ENCODE measurements at places on chromosomes 6 and 20.

- no peak for DNase-seq
Measured at GRCh38 chr6:14802514-14803160, 443.2 kb upstream of the JARID2 start.

DNA sequence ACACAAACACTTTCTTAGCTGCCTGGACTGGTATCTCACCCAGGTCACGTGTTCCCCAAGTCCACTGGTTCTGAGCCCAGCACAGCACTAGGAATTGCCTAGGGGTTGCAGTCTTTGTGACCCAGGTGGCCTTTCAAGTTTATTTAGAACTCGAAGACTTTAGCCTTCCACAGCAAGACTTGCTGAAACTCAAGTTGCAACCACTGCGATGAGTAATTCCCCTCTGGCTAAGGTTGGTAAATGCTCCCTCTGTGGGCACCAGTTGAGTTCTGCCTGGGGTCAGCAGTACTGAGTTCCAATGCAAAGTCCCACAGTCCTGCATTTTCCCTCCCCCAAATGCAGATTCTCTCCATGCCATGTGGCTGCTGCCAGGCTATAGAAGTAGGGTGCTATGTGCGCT lies 77.6 kb upstream of the MOCS1 start:
- no peak for DNase-seq

DNA sequence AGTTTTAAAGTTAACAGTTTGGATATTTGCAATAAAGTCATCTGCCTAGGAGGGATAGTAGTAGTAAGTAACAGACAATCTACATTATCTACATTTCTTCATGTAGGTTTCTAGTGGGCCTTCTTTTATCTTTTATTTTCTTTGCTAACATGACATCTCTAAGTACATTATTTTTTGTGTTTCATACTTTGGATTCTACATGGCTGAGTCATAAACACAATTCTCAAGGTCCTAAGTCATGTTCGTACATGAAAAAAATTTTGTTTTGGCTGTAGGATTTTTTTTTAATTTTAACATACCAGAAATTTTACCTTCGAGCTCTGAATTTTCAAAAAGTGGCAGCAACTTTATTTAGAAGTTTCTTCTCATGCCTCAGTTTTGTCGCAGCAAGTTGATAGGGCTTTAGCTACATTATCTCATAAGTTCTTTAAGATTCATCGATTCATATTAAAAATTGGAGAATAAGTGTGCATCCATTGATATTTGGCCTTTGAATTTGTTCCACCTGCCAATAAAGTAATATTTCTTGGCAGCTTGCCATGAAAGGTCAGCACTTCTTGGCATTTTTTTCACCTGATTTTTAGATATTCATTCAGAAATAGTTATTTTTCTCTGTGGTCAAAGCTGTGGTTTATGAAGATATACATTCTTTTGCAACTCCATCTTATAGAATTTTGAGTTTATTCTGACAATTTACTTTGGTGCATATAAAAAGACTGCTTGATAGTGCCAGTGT lies 146.2 kb downstream of the GRIK2 start:
- DNase-seq, result no peak

DNA sequence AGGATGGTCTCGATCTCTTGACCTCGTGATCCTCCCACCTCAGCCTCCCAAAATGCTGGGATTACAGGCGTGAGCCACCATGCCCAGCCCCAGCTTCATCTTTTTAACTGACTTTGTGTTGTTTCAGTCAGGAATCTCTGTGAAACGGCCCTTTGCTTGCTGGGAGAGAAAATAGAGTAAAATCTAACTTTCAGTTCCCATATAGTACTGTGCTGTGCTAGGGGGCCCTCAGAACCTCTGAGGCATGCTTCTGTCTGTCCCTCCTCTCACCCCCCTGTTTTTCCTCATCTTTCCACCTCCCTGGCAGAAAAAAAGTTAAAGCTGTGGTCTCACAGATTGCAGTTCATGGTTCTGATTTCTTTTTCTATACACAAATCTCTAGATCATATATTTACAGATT lies 48.4 kb downstream of the LRP11 start:
- DNase-seq, result no peak

DNA sequence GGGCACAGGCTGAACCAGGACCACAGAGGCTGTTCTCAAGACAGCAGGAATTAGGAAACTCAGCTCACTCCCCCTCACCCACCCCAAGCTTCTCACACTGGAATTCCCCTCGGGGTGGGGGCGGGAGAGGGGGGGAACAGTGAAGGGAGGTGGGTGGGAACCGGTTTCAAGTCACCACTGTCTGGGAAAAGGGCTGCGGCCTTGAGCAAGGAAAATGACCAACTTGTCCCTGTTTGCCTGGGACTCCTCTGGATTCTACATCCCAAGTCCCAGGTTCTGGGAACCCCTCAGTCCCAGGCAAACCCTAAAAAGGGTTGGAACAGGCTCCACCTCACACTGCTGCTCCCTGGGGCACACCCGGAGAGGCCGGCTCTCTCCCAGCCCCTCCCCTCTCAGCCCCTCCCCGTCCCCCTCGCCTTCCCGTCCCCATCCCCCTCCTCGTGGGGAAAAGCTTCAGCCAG lies 230.7 kb downstream of the TFAP2C start:
- DNase-seq, result peak; percentile 75

DNA sequence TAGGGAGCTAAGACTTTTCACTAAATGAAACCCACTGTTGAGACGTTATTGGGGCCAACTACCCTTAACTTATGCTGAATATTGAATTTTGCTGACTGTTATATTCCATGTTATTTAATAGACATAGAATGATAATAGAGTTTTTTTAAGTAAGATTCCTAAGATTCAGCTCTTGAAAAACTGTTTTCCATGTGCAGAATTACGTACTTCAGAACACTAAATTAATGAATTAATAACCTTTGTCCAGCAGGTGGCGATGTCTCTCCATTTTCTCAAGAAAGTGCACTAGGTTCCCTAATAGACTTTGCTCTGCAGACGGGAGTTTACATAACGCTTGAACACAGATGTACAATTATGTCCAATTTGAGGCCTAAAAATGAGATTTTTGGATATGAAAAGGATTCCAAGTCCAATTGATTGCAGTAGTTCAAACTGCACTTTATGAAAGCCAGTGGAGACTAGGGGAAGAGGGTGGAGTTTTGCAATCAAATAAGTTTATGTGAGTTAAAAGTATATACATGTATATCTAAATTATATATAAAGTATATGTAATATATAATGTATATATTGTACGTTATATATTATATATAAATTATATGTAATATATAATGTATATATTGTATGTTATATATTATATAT lies 282.1 kb downstream of the UST start:
- no peak for DNase-seq

DNA sequence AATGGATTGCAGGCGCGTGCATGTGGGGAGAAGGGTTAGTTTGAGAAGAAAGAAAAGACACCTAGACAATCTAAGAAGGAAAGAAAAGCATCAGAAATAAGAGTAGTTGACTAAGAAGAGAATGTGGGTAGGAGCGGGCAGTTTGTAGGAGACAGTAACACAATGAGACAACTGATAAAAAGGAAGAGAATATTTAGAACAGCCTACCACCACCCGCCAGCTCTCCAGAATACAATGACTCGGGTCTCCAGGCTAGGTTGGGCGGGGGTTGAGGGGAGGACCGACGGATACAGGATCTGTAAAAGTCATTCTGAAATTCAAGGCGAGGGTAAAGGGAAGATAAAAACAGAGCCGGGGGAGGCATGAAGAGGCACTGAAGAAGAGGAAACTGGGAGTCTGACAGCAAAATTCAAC lies 712 bp downstream of the ABHD16A start:
- DNase-seq, result no peak

DNA sequence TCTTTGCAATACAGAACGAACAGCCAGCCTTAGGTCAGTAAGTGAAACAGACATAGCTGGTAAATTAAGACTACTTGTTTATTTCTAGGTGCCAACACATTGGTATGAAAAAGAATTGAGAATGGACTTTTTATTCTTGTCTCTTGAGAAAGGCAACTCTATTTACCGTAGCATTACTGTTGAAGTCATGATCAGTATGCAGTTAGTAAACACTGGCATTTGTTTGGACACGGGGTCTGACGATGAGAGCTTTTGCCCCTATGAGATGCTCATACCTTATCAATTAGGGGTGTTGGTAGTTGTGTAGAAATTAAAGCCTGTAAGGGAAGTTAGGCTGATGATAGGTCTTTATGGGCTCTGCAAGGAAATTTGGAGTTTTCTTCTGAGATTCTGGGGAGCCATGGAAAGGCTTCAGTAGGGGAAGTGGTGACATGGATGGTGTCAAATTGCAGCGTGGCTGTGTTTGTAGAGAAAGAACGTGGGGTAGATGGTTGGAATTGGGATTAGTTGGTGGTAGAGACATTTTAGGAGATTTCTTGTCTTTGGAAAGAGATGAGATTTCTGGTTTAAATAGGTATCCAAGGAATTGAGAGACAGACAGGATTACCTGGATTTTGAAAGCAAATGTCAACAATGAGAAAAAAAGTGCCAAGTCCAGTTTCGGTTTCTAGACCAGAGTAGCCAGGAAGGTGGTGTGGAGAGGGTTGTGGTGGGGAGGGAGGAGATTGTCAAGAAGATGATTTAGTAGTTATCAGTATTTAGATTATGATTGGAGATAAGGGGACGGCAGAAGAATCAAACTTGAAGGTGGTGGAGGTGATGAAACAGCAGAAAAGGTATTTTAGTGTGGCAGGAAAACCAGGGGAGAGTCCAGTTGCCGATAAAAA lies 116.6 kb downstream of the JARID2 start:
- no peak for DNase-seq

DNA sequence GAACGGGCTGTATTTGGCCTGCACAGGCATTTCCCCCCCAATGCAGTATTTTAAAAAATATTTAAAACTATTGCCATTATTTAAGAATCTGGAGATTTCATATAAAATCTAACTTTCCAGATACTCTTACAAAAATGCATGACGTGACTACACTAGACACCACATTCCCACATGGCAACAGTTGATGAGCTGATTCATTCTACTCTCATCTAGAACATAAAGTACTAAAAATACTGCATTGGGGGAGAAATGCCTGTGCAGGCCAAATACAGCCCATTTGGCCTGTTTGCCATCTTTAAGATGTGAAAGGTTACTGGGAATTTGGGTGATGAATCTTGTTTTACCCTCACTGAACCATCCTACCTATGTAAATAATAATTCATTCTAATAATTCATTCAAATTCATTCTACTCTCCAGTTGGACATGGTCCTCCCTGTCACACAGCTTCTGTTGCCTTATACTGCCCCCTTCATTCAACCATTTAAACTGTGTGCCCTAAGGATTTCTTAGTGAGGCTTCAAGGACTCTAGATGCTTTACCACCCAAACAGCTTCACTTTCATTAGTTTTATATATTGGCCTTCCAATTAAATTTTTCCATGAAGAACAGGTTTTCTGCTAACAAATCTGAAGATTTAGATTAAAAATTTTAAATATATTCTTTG lies 6.9 kb upstream of the ZSCAN16 start:
- DNase-seq, result no peak

DNA sequence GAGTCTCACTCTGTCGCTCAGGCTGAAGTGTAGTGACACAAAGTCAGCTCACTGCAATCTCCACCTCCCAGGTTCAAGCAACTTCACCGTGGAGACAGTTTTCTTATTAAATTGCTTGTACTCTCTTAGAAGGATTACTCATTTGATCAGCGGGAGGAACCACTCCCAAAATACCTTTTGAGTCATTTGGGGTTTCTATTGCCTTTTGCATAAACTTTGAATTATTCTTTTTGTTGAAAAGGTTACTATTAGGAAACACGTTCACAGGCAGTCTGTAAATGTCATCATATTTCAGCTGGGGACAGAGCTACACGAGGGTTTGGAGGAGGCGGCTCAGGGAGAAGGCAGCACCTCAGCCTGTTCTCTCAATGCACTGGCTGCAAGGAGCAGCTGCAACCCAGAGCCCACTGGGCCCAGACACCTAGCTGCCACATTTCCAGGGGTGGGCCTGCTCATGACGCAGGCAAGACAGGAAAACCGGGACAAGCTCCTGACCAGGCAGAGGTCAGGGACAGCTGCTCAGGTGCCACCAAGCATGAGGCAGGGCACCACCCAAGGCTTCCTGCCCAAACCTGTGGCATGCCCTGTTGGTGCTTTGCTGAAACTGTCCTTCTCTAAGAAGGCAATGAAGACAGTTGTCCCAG lies 205.9 kb downstream of the BMP7 start:
- DNase-seq, result no peak

DNA sequence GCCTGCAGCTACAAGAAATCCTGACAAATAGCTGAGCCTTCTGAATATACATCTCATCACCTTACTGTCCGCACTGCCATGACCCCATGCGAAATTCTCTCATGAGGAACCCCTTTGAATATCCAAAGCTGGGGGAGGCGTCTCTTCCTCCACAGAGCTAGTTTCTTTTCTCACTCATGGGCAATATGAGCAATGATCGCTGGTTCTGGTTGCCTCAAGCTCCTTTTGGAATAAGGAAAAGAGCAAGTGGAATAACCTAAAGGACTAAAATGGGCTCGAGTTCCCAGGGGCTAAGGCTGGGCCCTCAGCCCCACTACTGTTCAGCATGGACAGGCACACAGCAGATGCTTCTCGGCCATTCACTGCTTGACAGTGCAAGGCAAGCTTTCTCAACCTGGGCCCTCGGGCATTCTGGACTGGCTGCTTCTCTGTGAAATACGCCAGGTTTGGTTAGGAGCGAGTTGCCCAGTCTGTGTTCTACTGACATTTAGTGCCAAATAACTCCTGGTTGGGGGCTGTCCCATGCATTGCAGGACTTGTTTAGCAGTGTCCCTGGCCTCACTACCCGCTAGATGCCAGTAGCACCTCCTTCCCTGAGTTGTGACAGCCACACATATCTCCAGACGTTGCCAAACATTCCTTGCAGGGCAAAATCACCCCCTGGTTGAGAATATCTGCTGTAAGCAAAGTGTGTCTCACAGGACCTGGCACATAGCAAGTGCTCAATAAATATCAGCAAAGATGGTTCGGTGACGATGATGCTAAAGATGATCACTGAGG lies 156.8 kb downstream of the CEBPB start:
- DNase-seq, result no peak

DNA sequence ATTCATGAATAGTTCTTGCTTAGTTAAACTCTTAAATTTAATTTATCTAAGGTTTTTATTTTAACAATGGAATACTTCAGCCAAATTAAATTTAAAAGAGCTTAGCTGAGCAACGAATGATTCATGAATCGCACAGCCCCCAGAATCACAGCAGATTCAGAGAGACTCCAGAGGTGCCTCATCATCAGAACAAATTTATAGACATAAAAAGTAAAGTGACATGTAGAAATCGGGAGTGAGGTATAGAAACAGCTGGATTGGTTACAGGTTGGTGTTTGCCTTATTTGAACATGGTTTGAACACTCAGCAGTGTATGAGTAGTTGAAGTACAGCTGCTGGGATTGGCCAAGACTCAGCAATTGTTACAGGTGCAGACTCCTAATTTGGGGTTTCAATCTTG lies 132.7 kb upstream of the MAP3K4 start:
- DNase-seq, result no peak

DNA sequence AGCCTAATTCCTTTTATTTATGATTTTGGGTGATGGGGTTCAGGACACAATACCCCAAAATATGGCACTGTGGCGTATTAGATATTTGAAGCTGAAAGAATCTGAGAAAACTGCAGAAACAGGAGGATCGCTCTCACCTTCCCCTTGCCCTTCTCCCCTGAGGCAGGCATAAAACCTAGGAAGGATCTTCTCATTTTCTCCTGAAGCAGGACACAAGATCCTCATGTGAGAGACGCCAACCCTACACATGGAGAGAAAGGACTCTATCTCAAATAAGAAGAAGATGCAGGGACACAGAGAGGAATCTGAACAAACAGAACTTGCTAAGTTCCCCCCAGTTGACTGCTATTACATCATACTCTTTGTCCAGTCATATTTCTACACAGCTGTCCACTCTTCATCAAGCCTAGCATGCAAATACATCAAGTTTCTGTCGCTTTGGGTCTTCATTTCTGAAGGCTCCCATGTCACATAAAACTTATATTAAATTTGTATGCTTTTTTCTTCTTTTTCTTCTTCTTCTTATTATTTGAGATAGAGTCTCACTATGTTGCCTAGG lies 109.0 kb downstream of the DTNBP1 start:
- no peak for DNase-seq
